PC-9 (cell line): ENCODE measurements at places on chromosomes 7 and 10. TPM values are rescaled to one million over a fixed set of nuclear protein-coding genes. Genes with fewer than 3 reads are reported as not detected.
A peak's percentile ranks its signal among the peaks of the same experiment; 100 is the strongest.

DNA sequence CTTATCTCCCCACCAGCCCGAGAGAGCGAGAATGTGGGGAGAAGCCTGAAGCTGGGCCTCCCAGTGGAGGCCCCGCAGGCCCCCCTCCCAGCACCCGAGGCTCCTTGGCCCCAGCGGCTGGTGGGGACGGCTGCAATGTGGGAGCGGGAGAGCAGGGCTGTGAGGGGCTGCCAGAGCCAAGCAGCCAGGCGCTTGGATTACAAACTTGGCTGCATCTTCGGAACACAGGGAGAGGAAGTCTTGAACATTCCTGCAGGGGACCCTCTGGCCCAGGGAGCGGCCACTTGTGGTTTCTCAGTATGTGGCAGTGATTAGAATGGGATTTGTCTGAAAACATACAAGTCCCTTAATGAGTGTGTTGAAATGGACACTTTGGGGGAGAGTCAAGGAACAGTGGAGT lies 23.2 kb downstream of the ELN start:
- H3K4me1 ChIP-seq: no peaks in the 10 kb centered on the region
- H3K27me3 ChIP-seq: peaks cover 18% of the 10 kb centered on the region
- DNase-seq: no peak
- H3K36me3 ChIP-seq: no peaks in the 10 kb centered on the region

DNA sequence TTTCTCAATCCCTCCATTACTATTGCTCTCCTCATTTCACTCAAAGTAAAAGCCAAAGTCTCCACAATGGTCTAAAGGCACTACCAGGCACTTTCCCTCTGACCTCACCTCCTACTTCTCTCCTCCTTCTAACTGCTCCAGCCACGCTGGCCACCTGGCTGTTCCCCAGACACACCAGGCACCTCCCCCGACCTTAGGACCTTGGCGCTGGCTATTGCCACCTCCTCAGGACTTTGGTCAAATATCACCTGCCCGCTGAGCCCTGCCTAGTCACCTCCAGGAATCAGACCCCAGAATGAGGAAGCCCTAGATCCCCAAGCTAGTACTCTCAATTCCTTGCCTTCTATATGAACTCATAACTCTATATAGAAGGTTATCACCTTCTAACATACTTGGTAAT lies 66.2 kb upstream of the STEAP1B start:
- H3K4me1 ChIP-seq: peaks cover 70% of the 10 kb centered on the region
- H3K4me3 ChIP-seq: no peak overlapping the region
- 0 out of 2 replicates have a peak overlapping the region, but pooled peaks have one; percentile 84 for H3K27ac ChIP-seq
- no peaks in the 10 kb centered on the region for H3K27me3 ChIP-seq
- peak; percentile 50 for DNase-seq

DNA sequence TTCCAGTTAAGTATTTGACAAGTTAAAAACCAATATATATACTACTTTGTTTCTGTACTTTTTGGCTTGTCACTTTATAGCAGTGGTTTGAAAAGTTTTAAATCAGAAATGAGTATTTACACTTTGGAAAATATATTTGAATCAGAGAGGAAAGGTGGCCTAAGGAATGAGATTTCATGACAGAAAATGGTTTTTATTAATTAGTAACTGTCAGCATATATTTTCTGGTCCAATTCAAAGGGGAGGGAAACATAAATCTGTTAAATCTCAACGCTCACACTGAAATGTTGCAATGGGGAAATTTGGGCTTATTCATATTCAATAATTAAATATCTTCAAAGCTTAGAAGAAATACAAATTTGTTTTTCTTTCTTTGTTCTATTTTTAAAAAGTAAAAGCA lies 100.1 kb downstream of the GRB10 start:
- H3K36me3 ChIP-seq: peaks cover 3% of the 10 kb centered on the region; the same call in 1 of the 2 replicates
- no peaks in the 10 kb centered on the region for H3K27me3 ChIP-seq
- peaks cover 32% of the 10 kb centered on the region for H3K4me1 ChIP-seq
- no peak for DNase-seq
- no peak overlapping the region for H3K4me3 ChIP-seq

DNA sequence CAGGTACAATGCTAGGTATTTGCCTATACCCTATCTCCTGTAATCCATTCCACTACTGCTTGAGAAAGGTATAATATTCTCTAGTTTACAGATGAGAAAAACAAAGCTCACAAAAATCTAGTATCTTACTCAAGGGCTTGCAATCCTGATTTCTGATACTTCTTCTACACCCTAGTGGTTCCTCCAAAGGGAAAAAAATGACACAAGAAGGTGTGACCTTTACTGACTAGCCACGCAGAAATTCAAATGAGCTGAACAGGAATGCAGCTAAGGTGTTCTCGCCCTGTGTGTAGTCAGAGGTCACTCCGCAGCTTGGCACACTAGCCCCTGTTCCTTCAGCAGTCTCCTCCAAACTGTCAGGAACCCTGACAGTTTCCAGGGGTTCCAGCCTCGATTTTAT lies 59.5 kb upstream of the TM9SF3 start:
- peak; percentile 86 for DNase-seq
- peak overlapping the region; percentile 36; the same call in 1 of the 2 replicates for H3K4me3 ChIP-seq
- no peaks in the 10 kb centered on the region for H3K36me3 ChIP-seq
- H3K27me3 ChIP-seq: no peaks in the 10 kb centered on the region
- peak overlapping the region; percentile 72 for H3K27ac ChIP-seq
- H3K4me1 ChIP-seq: peaks cover 25% of the 10 kb centered on the region

- peaks cover 1% of the 10 kb centered on the region; the same call in 1 of the 2 replicates for H3K4me1 ChIP-seq
- H3K4me3 ChIP-seq: no peak overlapping the region
- no peaks in the 10 kb centered on the region for H3K27me3 ChIP-seq
- H3K27ac ChIP-seq: no peak overlapping the region
- DNase-seq: peak; percentile 32
Observed at GRCh38 chr10:124619195-124619594, 125.0 kb downstream of the FAM53B start.

GRCh38 chr7:137026176-137026500 lies 157.7 kb downstream of the CHRM2 start:
- DNase-seq: no peak
- no peaks in the 10 kb centered on the region for H3K27me3 ChIP-seq
- no peak overlapping the region for H3K4me3 ChIP-seq
- no peak overlapping the region for H3K27ac ChIP-seq
- H3K36me3 ChIP-seq: no peaks in the 10 kb centered on the region

DNA sequence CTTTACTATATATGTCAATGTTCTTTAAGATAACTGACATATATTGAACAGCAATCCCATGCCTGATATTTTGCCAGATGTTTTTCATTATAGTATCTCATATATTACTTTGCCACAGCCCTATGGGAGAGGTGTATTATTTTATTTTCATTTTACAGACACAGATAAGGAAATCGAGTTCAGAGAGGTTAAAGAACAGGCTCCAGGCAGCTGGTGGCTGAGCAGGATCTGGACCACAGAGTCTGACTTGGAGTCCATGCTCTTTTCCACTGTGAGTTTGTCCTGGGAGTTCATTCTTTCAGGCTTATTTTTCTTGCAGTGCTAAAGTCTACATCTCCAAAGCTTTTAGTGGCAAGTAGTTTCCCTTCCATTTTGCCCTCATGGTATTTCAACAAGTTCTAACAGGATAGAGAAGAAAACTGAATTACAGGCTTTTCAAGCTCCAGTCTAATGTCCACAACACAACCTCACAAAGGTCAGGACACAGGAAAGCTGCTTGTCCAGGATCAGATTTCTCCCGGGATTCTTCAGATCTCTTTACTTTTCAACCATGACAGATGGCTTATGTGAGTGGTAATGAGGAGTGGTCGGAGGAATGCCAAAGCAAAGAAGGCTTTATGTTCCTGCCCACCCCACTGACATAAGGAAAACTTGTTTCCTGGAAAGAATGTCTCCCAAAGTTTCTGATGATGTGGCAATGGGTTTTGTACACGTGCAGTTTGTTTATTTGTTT lies 13.1 kb upstream of the SLC35B4 start:
- H3K27ac ChIP-seq: no peak overlapping the region
- no peak overlapping the region for H3K4me3 ChIP-seq
- no peaks in the 10 kb centered on the region for H3K36me3 ChIP-seq
- H3K27me3 ChIP-seq: no peaks in the 10 kb centered on the region

- H3K4me1 ChIP-seq: no peaks in the 10 kb centered on the region
- DNase-seq: no peak
- no peaks in the 10 kb centered on the region for H3K27me3 ChIP-seq
- H3K27ac ChIP-seq: no peak overlapping the region
- no peak overlapping the region for H3K4me3 ChIP-seq
Observed at GRCh38 chr7:13633857-13634256, 355.6 kb downstream of the ETV1 start.

The RAB19 gene
- total RNA-seq: 7.8 and 9.1 TPM in 2 replicates

The EVX1 gene
- total RNA-seq: not detected in 2 replicates

The HYCC1 gene
- 25.1 and 28.2 TPM in 2 replicates for total RNA-seq

The PON3 gene
- 0.85 and 1.5 TPM in 2 replicates for total RNA-seq
